Type B pancreatic cell (in vitro differentiated cells): ENCODE measurements at places on chromosomes 2 and 18. TPM values are rescaled to one million over a fixed set of nuclear protein-coding genes. Genes with fewer than 3 reads are reported as not detected.

GRCh38 chr2:109486711-109487535 is 126.8 kb downstream of the SEPTIN10 start:
- DNase-seq: no peak

DNA sequence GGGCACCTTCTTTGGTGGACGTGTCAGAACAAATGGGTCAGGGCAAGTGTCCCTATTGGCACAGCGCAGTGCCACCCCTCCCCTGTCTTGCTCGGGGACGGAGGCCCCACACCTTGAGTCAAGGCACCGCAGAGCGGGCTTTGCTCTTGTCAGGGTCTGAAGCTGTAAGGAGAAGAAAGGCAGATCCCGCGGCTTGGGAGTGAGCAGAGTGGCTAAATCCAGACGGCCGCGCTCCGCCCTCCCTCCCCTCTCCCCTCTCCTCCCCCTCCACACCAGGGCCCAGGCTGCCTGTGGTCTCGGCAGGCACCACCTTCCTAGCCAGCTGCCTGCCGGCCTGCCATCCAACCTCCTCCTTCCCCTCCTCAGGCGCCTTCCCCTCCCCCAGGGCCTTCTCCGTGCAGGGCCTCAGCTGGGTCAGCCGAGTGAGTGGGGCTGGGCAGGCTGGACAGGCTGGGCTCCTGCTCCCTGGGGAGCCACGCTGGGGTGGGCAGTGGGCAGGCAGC is 25.8 kb downstream of the SPEG start:
- DNase-seq: no peak

DNA sequence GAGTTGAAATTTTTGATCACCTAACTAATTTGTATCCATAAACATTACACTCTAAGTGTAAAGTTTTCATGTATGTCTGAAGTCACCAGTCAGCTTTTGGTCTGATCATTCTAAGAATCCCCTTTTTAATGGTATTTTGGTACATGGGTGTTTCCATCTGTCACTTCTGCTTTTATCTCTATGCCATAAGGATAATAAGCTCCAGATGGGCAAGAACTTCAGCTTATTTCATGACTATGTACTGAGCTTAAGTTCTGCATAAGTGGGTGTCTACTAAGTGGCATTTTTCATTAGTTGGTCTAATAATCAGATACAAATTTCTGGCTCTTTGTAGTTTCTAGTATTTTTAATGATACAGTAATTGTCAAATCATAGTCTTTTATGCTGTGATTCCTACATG is 20.4 kb downstream of the UBXN4 start:
- DNase-seq: no peak

DNA sequence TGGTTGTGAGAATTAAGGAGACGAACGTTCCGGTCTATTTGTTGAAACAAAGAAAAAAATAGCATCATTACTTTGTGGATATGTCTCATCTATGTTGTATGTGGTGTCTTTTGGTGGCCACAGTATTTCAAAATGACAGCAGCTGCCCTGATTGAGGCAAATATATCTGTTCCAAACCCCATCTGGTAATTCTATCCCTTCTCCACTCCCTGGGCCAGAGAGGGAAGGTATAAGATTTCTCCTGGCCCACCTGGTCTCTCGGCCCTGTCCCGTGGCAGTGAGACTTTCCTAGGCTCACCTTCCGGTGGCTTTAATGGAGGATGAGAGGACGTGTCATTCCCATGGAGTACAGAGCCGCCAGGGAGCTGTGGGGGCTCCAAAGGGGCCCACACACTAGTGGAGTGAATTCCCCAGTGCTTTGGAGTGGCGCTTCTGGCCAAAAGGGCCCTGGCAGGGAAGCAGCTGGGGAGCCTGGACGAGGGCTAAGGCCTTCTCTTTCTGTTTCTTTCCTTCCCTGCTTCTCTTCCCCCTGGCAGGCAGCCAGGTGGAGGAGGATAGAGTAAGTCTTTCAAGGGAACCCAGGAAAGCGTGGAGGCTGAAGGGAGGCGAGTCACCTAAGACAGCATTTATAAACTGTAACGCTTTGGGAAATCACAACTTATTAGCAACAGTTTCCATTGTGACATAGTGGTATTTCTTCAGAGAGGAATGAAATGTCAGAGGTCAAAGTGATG is 5.6 kb downstream of the FOSL2 start:
- DNase-seq: no peak

DNA sequence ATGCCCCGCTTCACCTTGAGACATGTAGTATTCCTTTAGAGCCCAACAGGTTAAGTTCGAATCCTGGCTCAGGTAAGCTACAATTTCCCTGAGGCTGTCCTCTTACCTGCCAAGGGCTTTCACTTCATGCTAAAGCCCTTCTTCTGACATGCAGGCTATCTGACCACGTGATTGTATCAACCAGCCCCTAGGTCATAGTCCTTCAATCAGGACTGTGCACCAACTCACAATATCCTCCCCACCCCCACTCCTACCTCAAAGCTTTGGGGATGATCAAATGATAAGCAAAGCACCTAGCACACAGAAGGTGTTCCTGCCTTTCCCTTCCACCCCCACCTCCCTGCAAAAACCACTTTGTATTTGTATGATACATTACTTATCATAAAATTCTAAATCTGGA is 78.9 kb downstream of the AAK1 start:
- DNase-seq: no peak

DNA sequence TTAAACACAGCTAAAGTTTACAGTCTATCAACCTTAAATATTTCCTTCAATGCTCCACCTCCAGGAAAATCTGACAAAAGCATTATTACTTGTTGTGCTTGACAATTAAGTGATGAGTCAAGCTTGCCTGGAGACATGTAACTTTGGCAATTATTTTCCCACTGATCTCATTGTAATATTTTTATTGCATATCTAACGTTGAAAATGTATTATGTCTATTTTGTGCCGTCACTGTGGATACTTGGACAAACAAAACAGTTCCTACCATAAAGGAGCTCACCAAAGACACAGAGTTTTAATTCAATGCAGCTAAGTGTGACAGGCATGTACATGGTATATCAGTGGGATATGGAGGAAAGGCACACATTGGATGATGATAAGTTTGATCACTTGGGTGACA is 24.7 kb downstream of the RNF103 start:
- DNase-seq: no peak

GRCh38 chr18:44779753-44780292 is 99.1 kb downstream of the SETBP1 start:
- no peak for DNase-seq

GRCh38 chr2:95262896-95263542 is 11.2 kb upstream of the PROM2 start:
- no peak for DNase-seq

DNA sequence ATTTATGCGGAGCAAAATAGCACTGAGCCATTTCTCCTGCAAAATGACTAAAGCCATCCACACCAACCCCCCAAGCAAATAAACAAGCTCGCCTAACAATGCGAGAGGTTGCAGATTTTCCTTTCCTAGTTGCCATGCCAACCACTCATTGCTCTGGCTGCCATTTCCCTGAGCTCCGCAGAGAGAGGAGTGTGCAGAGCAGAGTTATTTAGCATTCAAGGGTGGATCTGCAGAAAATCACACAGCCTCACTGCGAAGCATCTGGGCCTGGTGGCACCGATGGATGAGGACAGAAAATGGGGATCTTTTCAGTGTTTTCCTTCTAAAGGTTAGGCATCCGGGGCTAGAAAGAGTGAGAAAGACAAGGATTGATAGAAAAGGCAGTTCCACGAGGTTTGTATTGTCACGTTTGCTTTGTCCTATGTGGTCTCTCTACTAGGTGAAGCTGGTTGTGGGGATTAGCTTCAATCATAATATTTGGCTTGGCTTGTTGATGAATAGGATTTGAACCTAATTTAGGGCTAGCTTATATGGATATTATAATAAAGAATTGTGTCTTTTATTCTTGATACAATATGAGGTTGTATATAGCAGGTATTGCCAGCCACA is 110.2 kb upstream of the UNC80 start:
- DNase-seq: no peak

- no peak for DNase-seq
Observed at GRCh38 chr2:238128061-238128440, 10.4 kb upstream of the KLHL30 start.

- no peak for DNase-seq
Observed at GRCh38 chr18:70370762-70371733, 82.2 kb downstream of the SOCS6 start.

- no peak for DNase-seq
Observed at GRCh38 chr18:33870059-33870458, 292.0 kb downstream of the ASXL3 start.

DNA sequence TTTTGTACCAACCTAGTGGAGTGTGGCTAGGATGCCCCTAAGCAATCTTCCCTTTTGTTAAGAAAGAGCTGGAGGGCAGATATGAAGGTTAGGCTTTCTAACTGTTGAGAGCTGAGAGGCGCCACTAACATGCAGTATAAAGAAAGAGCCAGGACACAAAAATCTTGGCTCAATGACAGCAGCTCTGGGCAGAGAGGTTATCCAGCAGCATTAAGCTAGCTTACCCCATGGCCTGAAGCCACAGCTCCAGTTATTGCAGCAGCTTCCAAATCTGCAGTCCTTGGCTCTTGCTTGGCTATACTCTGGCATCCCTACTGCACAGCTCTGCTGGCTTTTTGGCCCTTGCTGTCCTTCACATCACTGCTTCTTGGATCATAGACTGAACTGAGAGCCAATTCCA is 213.4 kb downstream of the GPD2 start:
- DNase-seq: no peak

GRCh38 chr2:97764559-97765263 is 51.3 kb downstream of the ZAP70 start:
- no peak for DNase-seq

GRCh38 chr2:217429981-217430500 is 570.2 kb upstream of the TNP1 start:
- no peak for DNase-seq

PRKAG3 gene
- not detected in 2 replicates for total RNA-seq

RAB27B gene
- 9.3 and 9.4 TPM in 2 replicates for total RNA-seq

DSG1 gene
- total RNA-seq: 4.8 and 40.8 TPM in 2 replicates

ANKRD30B gene
- not detected in 2 replicates for total RNA-seq

PLGLB2 gene
- total RNA-seq: 3.4 and 5.1 TPM in 2 replicates
